ENCODE measurements at places on chromosomes 16 and 17.

DNA sequence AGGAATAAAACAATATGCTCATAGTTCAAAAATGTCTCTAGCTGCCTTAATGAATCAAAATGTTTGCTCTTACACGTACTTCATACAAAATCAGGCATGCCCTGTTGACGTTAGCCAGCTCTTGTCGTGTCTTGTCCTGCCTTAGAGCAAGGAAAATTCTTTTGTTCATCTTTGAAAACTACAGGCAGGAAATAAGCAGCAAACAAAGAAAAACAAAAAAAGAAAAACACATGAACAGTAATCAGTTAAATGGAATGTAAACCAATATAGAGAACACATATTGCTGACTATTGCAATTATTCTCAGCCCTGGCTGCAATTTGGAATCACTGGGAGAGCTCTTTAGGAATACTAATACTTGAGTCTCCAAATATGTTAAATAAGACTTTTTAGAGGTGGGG is 1.7 kb downstream of the CAPNS2 start:
- DNase-seq, result peak; percentile 64

DNA sequence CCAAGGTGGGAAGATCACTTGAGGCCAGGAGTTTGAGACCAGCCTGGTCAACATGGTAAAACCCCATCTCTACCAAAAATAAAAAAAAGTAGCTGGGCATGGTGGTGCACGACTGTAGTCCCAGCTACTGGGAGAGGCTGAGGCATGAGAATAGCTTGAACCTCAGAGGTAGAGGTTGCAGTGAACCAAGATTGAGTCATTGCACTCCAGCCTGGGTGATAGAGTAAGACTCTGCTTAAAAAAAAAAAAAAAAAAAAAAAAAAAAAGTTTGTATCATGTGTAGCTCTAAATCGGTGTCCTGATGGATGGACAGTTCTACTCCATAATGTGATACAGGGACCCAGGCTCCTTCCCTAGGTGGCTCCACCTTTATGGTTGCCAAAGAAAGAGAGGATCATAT is 497.1 kb upstream of the RBFOX1 start:
- no peak for DNase-seq

- no peak for DNase-seq
Observed at GRCh38 chr17:1490643-1491442, 1.6 kb downstream of the MYO1C start.

GRCh38 chr16:72191551-72191950 is 19.6 kb upstream of the PMFBP1 start:
- DNase-seq, result no peak

DNA sequence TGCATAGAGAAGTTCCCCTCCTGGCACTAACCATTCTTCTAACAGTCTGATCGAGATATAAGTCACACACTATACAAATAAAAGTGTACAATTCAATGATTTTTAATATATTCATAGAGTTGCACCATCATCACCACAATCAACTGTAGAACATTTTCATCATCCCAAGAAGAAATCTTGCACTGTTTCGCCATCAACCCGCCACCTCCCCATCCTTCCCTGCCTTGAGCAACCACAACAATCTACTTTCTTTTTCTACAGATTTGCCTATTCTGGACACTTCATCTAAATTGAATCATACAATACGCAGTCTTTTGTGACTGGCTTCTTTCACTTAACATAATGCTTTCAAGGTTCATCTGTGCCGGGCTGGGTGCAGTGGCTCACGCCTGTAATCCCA is 33.0 kb upstream of the GUCY2D start:
- no peak for DNase-seq

DNA sequence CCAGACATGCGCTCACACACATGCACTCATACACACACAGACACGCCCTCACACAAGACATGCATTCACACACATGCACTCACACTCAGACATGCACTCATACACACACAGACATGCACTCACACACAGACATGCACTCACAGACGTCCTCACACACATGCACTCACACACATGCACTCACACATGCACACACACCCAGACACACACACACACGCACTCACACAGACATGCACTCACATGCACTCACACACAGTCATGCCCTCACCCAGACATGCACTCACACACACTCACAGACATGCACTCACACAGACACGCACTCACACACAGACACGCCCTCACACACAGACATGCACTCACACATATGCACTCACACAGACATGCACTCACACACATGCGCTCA is 2.1 kb upstream of the ZNF469 start:
- no peak for DNase-seq

DNA sequence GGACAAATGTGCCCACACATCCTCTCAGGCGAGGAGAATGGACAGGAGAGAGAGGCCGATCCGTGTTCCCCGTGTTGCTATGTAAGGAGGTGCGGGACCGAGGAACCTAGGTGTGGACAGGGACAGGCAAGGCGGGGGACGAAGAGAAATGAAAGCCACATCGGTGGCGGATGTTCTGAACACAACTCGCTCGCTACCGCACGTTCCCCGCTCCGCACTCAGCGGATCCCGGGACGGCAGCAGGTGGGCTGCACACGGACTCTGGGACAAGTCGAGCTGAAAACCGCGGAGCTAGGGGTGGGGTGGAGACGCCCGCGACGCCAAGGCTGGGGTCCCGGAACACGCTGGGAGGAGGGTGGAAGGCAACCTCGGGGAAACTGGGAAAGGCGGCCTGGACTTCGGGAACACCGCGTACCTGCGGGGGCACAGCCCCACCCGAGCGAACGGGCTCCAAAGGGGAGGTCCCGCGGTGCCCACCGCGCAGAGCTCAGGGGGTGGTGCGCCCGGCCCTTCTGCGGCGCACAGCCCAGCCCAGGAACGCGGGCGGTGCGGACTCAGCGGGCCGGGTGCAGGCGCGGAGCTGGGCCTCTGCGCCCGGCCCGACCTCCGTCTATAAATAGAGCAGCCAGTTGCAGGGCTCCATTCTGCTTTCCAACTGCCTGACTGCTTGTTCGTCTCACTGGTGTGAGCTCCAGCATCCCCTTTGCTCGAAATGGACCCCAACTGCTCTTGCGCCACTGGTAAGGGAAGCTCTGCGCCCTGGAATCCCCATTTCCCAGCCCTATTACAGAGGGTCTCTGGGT is at the start of gene MT1E:
TSS of gene MT1E (plus strand) at position 642 of the 803 bp plus-strand sequence. CDS start at position 713, 71 bp downstream.
- DNase-seq, result no peak

DNA sequence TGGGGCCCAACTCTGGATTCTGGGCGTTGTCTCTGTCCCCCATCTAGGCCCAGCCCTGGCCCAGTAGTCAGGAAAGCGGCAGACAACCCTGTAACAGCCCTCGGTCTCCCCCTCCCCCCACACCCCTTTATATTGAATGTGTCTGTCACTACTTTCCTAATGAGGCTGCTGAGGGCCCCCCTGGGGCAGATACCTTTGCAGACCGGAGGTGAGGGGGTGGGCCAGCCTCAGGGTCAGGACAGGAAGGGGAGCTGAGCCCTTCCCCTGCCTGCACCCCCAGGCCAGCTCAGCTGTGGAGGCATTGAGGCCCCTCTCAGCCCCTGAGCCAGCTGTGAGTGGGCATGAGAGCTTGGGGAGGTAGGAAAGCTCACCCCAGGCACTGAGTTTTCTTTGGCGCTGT is 17.1 kb downstream of the RAI1 start:
- no peak for DNase-seq

GRCh38 chr16:23523876-23524385 is 13.6 kb upstream of the GGA2 start:
- no peak for DNase-seq

DNA sequence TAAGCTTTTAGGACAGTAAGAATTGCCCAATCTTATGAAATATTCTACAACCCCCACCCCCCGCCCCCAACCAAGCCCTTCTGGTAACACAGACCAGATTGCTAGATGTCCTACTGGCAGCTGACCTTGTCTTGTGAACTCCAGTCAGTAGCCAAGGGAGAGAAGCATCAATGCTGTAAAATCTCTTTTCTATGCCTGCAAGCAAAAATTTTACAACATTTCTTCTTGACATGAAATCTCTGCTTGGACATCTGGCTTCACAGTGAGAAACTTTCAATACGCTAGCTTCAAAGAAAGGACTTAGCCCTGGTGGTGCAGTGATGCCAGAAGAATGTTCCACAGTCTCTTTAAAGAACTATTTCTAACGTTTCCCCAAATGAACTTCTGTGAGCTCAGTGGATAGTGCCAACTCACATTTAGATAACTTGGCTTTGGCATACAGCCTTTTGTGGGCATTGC is 169.3 kb upstream of the AXIN2 start:
- DNase-seq, result no peak

GRCh38 chr17:75894049-75894733 is 2.6 kb downstream of the TRIM65 start:
- DNase-seq, result no peak

- DNase-seq, result no peak
Observed at GRCh38 chr17:70070305-70071027, 4.6 kb upstream of the KCNJ16 start.

DNA sequence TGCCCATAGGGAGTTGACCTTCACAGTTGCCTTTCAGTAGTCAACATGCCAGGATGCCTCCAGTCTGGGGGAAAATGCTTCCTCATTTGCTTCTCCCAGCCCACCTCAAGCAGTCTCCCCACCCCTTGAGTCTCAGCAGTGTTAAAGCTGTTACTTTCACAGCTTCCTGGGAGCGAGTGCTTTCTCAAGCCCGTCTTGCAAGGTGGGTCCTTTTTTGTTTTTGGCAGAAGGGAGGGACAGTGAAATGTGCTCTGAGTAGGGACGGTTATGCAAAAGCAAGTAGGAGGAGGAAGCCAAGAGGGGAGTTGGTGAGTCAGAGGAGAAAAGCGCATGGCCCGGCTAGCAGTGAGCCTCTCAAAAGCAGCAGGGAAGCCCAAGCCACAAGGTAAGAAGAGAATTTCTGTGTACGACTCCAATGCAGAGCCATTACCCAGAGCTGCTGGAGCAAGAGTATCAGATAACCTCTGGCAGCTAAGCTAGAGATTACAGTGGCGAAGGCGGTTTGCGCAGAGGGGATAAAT is at the start of gene CHST4:
TSS of gene CHST4 (plus strand) at position 316 of the 521 bp plus-strand sequence. CDS start 10,252 bp downstream, outside the sequence.
- DNase-seq, result no peak

DNA sequence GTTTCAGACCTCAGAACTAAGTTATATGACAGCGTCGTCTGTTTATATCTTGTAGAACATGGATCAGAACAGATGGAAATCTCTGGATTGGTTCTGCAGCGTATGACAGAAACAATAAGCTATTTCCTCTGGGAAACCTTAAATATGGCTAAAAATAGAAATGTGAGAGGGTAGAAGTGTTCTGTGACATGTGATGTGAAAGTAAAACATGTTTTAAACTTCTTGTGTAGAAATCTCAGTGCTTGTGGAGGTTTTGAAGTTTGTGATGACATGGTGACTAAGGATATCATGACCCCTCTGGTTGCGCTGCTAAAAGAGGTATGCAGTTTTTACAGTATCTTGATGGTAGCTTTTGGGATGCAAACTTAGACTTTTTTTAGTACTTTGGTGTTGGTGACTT is 2.8 kb downstream of the HEATR3 start:
- no peak for DNase-seq

GRCh38 chr16:68421076-68421475 is 27.2 kb downstream of the SMPD3 start:
- no peak for DNase-seq

DNA sequence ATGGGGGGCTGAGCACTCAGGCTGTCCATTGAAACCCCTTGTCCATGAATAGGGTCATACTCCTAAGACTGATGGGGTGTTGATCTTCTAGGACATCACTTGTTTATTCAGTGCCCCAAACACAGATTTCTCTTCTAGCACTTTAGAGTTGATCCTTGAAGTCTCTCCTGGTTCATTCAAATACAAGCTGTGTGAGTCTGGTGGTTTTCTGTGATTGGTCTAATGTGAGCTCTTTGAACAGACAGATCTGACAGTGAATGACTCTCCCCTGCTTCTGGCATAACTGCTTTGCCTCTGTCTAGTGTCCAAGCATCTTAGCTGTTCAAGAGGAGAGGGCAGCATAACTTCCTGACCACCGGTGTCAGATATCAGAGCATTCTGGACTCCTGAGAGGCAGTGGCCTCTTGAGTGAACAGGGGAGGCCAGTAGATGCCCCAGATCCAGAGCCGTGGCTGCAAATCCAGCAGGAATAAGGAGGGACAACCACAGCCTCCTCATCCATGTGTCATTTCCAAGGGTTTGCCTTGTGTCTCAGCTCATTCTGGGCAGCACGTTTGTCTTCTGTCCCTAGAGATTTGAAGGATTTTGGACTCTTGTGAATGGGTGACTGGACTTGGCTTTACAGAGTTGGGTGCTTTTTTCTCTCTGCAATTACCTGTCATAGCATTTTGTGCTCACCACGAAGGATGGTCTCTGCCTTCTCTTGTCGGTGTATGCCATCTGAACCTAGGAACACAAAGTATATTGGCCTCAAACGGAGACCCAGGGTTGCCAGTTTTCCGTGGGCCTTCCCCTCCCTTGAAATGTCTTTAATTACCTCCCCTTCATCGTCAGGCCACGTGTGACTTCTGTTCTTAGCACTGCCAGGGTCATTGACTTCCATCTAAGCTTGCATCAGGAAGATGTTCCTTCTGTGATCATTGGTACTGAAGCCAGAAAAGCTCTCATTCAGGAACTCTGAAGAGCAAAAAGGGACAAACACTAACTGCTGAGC is 13.9 kb upstream of the CLEC18C start:
- DNase-seq, result no peak

DNA sequence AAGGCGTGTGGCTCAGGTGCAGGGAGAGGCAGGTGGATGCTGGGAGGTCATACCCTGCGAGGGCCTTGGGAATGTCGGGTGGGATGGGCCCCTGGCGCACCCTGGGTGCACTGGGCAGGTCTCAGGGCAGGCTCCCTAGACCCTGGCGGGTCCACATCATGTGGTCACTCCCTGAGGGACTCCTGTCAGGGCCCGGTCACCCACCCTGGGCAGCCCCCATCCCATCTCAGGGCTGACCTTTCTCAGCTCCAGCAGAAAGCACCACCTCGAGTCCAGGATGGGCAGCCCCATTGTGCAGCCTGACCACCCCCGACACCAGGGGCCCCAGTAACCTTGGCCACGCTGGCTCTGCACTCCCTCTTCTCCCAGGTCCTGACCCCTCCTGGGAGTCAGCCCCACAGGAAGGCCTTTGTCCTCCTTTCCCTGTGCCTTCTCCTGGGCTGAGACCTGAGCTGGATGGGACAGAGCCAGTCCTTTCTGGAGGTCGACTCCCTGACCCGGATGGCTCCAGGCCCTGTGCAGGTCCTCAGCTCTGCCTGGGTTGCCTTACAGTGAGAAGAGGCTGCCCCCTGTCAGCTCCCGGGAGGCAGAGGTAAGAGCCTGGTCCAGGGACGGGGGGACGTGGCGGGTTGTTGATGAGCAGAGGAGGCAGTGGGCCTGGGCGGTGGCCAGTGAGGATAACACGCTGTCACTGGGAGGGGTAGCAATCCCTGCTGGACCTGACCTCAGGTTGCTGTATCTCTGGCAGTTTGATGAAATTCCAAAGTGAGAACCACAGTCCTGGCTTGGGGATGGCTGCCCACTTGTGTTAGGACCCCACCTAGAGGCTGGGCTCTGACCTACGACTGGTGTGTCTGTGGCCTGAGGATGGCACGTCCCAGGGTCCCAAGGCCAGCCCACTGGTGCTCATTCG is 77.9 kb downstream of the GOSR1 start:
- no peak for DNase-seq

DNA sequence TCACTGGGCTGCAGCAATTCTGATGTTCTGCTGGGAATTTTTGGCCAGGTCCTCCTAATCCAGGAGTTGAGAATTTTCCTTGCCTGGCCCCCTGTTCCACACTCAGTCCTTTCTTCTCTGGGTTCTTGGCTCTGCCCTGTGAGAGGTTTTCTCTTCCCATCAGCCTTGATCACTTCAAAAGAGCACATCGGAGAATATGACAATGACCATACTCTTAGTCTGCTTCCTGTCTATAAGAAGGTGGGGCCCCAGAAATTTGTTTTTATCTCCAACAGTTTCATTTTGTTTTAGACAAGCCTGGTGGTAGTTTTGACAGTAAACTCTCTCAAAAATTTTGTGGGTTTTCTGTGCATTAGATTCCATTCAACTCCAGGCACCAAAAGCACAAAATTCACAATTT is 70.7 kb downstream of the C17orf67 start:
- DNase-seq, result no peak
